T-helper 2 cell (primary cell): ENCODE measurements at places on chromosomes 12 and 14.
A peak's percentile ranks its signal among the peaks of the same experiment; 100 is the strongest.

DNA sequence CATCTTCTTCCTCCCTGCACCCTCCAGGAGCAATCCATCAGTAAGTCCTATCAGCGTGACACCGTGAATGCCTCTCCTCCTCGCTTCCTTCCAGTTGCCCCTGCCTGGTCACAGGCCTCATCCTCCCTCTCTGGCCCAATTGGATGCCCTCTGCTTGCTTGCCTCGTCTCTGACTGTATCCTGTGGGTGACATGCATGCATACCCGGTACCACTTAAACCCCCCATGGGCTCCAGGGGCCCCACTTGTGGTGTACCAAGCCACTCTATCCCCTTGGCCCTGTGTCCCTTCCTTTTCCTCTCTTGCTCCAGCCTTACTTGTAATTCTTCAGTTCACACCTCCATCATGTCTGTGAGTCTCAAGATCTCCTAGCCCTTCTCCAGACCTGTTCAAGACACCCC lies 106.0 kb upstream of the RTL1 start:
- DNase-seq, result no peak

DNA sequence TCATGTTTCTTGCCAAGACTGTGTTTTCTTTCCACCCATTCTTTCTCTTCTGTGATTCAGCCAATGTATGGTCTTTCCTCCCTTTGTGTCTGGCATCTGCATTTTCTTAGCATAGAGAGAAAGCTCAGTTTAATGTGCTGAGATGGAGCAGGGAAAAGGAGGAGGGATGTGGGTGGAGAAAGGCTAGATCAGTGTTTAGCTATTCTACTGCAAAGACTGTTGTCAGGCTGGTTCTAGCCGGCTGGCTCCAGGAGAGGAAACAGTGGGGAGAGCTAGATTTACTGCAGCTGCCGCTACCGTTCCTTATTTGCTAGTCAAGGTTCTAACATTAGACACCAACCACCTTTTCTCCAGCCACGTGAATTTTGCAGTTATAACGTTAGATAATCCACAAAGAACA lies 5.2 kb upstream of the RIMKLB start:
- DNase-seq, result no peak

GRCh38 chr14:49892301-49892635 lies 614 bp upstream of the ARF6 start:
- DNase-seq, result peak; percentile 18

DNA sequence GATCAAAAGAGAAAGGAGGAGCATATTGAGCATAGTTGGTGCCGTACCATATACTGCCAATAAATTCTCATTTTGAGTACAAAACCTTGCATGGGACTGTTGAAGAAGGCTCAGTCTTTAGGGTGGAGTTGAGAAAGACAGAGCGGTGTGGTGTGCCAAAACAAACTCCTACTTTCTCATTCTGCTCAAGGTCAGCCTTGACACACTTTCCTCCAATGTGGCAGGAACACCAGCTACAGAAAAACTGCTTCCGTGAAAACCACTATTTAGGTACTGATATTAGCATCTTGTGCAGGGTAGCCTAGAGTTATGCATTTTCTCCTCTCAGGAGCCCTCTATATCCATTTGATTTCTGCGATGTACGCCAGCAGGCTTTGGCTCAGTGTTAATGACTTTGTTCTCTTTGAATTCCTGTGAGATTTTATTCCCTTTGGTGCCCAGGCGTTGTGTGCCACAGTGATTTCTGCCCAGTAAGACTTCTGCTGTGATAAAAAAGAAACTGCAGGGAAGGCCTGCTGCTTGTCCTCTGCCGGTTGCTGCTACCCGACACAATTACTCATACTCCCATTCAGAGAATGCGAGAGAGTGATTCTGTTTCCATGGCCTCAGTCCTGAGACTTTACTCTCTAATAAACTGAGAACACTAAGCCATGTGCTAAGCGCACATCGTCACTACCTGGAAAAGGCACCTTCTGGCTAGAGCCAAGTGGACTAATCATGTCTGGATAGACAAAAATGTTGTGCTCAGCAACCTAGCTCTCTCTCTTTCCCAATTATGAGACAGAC lies 88.3 kb upstream of the MDM1 start:
- DNase-seq, result no peak

GRCh38 chr14:99685151-99685591 lies 1.1 kb downstream of the CYP46A1 start:
- DNase-seq, result no peak

GRCh38 chr12:87618199-87618598 lies 411.0 kb downstream of the C12orf50 start:
- DNase-seq, result no peak

GRCh38 chr12:131830335-131830913 lies 2.2 kb downstream of the MMP17 start:
- DNase-seq, result no peak

DNA sequence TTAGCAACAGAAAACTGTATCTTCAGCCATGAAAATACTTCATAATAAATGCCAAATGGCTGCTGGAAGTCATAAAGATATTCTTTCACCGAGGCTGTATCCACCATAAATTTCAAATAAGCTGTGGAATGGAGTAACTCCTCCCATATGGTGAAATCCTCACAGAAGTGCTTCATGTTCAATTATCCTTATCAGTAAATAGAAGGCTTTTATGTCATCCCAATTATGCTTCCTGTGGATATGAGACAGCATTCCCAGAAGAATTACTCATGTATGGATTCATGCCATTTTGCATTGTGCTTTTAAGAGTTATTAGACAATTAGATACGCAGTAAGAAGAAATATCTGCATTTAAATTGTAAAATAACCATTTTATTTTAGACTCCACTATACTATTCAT lies 99.0 kb downstream of the RTN1 start:
- DNase-seq, result no peak

GRCh38 chr12:12817616-12818015 lies 4.5 kb downstream of the DDX47 start:
- DNase-seq, result no peak

GRCh38 chr12:124441443-124442194 lies 125.8 kb downstream of the NCOR2 start:
- no peak for DNase-seq

- DNase-seq, result no peak
Measured at GRCh38 chr12:5515458-5515857, 83.5 kb downstream of the NTF3 start.

GRCh38 chr14:61662437-61663311 lies 32.6 kb upstream of the HIF1A start:
- DNase-seq, result no peak

DNA sequence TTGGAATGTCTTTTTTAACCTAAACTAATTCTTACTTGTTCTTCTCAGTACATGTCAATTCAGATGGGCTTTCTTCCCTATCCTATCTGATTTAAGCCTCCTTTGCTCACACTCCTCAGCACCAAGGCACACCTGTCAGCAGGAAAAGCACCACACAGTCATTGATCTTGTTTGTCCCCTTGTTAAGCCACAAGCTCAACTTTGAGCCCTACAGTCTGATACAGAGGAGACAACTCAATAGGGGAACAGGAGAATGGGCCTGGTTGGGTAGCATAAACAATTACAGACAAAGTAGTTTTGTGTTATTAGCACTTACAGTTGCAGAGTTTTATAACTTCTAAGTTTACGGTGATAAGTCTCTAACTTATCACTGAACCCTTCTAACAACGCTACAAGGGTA lies 29.5 kb upstream of the SYCP3 start:
- no peak for DNase-seq

- DNase-seq, result no peak
Measured at GRCh38 chr14:90990141-90990540, 70.3 kb downstream of the RPS6KA5 start.

GRCh38 chr14:54312166-54312801 lies 84.5 kb upstream of the CDKN3 start:
- no peak for DNase-seq

DNA sequence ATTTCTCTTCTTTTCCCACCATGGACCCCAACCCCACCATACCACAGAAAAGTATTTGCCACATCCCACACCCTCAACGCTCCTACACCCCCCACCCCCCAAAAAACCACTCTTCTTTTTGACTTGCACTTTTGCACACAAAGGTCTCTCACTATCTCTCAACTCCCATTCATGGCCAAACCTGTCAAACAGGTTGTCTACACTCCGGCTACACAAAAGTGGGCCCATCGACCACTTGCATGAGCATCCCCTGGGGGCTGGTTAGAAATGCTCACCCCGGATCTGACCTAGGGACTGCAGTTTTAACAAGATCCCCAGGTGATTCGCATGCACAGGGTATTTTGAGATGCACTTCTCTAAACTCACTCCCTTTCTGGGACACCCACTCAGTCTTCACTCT lies 248.2 kb downstream of the DPF3 start:
- no peak for DNase-seq

DNA sequence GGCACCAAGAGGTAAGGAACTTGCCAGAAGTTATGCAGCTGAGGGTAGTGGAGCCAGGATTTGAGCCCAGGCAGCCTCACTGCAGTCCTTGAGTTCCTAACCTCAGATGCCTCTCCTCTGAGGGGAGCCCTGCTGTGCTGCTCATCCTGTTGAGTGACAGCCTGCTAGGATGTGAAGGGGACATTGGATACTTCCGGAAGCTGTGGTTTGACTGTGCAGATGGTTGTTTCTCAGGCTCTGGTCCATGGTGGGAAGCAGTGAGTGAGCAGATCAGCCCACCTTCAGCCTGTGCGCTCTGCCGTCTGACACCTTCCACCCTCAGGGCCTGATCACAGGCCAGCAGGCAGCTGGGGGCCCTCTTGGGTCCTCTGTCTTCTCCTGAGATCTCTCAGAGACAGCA lies 253.2 kb downstream of the CACNA1C start:
- DNase-seq, result no peak

- no peak for DNase-seq
Measured at GRCh38 chr14:58193542-58193941, 6.4 kb upstream of the ACTR10 start.

DNA sequence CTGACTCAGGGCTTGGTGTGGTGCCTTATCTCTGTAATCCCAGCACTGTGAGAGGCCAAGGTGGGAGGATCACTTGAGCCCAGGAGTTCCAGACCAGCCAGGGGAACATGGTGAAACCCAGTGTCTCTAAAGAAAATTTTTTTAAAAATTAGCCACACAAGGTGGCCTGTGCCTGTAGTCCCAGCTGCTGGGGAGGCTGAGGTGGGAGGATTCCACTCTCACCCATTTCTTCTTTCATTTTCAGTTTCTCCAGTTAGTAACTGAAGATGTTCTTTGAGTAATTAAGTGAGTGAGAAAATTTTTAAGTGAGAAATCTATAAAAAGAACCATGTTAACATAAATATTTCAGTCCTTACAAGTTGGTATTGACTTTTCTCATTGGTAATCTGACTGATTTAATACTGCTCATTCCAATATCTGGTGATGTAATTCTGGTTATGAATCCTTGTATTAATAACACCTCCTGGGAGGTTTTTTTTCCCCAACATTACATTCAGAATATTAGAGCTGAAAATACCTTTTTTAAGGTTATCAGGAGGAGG lies 6.1 kb downstream of the METTL3 start:
- DNase-seq, result no peak

GRCh38 chr12:27560126-27560525 lies 36.1 kb downstream of the PPFIBP1 start:
- DNase-seq, result no peak

DNA sequence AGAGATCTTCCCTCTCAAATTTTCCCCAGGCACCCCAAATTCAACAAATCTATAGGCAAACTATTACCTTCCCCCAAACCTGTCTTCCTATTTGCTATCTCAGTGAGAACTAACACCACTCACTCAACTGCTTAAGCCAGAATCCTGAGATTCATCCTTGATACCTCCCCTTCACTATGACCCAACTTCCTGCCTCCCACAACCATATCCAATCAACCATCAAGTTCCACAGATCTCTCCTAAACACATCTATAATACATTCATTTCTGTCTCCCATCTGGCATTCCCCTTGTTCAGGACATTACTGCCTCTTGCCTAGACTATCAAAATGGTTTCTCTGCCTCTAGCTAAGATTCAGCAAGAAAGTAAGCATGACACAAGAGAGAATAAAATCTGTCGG lies 21.3 kb downstream of the YAF2 start:
- no peak for DNase-seq

DNA sequence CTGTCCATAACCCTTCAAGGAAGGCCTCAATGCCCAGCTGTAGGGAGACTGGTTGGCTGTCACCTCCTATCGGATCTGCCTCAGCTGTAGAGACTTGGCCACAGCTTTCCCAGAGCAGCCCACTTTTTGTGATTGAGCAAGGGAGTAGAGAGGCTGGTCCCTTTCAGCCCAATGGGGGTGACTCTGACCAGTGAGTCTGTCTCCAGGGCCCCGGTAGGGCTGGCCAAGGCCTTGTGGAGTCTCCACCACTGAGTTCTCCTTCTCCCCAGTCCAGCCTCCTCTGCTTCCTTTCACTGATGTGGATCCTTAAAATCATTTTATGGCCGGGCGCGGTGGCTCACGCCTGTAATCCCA lies 14.5 kb upstream of the HPD start:
- no peak for DNase-seq

DNA sequence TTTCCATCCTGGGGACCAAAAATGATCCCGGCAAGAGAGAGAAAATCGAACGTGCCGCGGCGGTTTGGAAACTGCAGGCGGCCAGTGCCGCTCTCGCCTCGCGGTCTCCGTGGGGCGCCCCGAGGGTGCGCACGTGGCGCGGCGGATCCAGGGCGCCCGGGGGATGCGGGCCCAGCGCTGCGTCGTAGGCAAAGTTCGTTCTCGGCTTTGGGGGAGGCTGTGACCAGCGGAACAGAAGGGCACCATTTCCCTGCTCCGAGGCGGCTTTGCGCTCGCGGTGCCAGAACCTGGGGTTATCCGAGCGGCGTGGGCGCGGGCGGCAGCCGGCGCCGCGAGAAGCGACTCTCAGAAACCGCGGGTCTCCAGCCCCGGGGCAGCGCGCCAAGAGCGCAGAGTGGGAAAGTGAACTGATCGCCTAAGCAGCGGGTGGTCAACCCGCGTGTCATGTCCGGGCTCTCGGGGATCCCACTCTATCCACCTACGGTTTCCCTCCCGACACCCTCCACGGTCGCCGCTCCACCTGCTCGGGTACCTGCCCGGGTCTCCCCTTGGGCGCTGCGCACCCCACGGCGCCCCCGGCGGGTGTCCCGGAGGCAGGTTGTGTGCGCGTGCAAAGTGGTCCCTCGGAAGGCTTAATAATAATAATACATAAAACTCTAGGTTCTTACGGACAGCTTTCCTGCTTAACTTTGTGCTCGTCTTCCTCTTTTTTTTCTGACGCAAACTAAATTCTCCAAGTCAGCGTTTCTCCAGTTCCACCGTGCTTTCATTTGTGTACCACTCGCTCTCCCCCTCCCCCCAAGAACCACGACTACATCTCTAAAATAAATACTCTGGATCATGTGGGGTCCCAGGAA lies 1.2 kb downstream of the ESRRB start:
- no peak for DNase-seq

- DNase-seq, result no peak
Measured at GRCh38 chr14:77125281-77125801, 16.2 kb downstream of the ZDHHC22 start.

DNA sequence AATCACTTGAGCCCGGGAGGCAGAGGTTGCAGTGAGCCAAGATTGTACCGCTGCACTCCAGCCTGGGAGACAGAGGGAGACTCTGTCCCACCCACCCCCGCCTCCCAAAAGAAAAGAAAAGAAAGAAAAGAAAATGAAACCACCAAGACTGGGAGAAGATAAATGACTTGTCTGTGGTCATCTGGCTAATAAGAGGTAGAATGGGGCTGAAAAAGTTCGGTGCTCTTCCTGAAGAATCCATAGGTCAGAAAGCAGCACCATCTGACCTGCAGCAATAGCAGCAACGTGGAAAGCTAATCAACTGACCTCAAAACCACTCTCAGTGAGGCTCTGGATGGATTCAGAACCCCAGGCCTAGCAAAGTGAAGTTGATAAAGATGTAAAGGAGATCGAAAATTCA lies 25.2 kb downstream of the SSH1 start:
- no peak for DNase-seq
